ENCODE measurements at places on chromosomes 2 and 18.
A peak's percentile ranks its signal among the peaks of the same experiment; 100 is the strongest.

DNA sequence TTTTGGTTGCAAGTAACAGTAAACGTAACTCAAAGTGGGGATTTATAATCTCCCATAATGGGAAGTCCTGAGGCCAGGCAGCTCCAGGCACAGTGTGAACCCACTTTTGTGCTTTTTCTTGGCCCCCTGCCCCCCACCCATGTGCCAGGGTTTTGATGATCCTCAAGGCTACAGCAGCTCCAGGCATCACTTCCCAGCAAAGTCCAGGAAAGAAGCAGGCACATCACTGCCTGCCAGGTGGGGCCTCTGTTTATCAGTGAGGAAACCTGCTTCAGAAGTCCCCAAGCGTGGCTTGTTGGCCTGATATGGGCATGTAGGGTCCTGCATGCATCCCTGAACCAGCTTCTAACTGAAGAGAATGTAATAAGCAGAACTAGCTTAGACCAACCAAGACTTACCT, 299.2 kb upstream of the SKOR2 start:
- no peak for DNase-seq

GRCh38 chr18:57466745-57467409, 31.7 kb downstream of the ONECUT2 start:
- no peak for DNase-seq

- DNase-seq: no peak
Measured at GRCh38 chr2:113175736-113176695, 2.2 kb downstream of the PSD4 start.

DNA sequence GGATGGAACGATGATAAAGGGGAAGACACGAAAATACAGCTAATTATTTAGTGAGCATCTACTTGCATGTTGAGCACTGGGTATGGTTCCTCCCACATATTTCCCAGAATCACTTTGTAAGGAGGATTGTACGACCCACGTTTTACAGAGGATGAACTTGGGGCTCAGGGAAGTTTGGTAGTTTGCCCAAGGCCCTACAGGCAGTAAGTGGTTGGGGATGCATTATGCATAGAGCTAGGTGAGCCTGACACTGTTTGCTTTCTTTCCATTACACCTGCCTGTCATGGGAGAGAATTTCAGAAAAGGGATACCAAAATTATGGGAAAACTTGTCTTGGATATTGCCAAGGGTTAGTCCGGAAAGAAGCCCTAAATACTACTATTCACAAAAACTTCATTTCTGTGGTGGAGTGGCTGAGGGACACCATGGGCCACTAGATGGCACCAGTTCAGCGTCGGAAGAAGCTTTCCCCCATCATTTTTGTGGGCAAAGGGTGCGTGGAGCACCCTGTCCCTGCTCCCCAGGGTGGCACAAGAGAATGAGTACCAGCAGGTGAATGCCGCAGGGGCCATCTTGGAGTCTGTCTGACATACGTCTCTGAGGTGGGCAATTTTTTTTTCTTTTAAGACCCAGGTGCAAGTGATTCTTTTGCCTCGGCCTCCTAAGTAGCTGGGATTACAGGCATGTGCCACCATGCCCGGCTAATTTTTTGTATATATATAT, 23.5 kb upstream of the C18orf32 start:
- peak; percentile 33 for DNase-seq

DNA sequence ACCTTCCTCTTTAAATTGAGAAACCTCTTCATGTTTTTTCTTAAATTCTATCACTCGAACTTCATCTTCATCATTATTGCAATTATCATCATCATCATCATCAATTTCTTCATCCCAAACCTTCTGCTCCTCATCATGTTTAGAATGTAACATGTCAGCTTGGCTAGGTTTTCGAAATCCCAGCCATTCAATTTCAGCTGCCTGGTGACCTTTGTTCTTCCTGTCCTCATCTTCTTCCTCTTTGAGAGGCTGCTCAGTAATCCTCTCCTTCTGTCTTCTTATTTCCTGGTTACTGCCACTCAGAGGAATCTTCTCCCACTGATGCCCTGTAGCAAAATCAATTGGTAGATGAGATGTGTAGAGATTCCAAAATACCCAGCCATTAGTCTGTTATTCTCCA, 4.2 kb downstream of the ERMN start:
- DNase-seq: no peak

DNA sequence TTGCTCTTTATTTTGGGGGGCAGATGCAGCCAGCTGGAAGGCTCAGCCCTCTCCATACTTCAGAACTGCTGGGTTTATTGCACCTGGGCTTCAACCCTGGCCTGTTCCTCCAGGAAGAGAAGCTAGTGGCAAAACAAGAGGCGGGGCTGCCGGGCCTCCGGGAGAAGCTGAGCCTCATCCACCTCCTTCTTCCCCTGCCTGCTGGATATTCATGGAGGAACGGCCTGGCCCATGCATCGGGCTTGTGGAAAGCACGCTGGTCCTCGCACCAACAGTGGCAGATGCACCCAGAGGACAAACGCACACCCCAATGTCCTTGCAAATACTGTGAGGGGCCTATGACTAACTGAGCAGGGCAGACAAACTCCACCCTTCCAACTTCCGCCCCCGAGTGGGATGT, 30.6 kb downstream of the FAM178B start:
- no peak for DNase-seq

- DNase-seq: no peak
Measured at GRCh38 chr2:53964257-53964952, 6.4 kb downstream of the PSME4 start.

DNA sequence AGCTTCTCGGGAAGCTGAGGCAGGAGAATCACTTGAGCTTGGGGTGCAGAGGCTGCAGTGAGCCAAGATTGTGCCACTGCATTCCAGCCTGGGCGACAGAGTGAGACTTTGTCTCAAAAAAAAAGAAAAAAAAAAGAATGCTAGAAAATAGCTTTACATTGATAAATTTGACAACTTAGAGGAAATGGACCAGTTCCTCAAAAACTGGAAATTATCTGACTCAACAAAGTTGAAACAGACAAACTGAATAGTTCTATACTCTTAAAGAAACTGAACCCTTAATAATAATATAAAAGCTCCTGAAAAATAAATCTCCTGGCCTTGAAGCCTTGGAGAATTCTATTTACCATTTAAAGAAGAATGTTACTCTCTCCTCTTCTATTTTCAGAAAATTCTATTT, 151.0 kb upstream of the BCL2L11 start:
- DNase-seq: no peak

DNA sequence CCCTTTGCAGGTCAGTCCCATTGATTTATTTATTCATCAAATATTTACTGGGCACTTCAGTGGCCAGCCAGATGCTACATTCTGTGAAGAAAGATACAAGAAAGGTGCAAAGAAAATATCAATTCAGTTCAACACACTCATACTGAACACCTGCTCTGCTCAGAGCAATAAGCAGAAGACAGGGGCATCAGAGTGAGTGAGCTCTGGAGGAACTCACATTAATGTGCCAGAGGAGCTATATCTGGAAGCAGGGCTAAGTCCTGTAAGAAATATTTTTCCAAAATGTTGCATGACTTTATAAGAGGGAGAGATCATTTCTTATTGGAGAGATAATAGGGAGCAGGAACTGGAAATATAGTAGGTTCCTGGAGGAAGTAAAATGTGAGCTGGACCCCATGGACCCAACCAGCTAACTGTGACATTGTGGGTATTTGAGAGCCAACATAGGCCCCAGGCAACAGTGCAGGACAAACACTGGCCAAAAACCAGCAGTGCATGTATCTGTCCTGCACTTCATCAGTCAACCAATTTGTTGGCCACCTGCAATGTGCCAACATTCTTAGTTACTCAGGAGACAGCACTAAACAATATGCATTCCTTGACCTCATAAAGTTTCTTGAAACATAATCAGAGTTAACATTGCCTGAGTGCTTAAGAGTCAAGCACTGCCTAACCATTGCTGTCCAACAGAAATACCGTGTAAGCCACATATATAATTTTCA, 102.7 kb upstream of the PTPRM start:
- no peak for DNase-seq

Data from activated T-cell treated with anti-CD3 and anti-CD28 coated beads for 48 hours (primary cell).